ENCODE measurements at places on chromosomes 3 and 15.

DNA sequence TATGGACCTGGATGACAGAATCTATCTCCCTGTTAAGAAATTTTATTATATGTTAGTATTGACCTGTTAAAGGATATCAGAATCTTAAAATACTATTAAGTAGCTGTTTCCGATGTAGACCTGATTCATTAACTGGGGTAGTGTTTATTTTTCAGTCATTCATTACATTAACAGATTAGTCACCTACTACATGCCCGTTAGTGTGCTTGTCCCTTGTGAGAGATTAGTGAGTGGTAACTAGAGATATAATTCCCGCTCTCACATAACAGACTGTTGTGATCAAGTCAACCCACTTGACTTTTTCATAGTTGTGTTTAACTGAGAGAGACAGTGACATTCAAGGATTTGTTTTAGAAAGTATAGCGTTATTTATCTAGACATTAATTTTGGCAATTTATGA, 166.8 kb downstream of the TCF12 start:
- peak; percentile 44 for DNase-seq

- DNase-seq = no peak
These were observed 441.1 kb upstream of the MDFIC2 start for GRCh38 chr3:70753572-70753971.

GRCh38 chr3:8493744-8494143, 7.9 kb upstream of the LMCD1 start:
- no peak for DNase-seq

GRCh38 chr15:101168463-101168824, 83.4 kb downstream of the CHSY1 start:
- DNase-seq = no peak

- no peak for DNase-seq
These were observed 20.2 kb downstream of the GBE1 start for GRCh38 chr3:81741216-81741615.

- DNase-seq = no peak
These were observed 387 bp downstream of the GNB4 start for GRCh38 chr3:179450901-179451264.

Measured in RCC 7860 (cell line).